ENCODE measurements at places on chromosomes 13 and 19.

DNA sequence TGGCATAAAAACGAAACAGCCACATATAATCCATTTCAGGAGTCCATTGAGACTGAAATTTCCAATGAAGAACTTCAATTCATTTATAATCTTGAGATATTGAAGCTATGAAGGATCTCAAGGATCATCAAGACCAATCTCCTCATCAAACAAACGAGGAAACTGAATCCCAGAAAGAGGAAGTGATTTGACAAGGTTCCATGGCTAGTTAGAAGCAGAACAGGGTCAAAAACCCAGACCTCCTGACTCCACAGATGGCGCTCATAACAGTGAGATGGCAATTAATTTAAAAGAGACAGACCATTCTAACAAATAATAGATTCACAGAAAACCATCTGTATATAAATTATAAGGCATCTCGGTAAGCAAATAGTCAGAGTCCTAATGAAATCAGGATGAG is 229.7 kb downstream of the KCTD12 start:
- DNase-seq: no peak

- no peak for DNase-seq
Measured at GRCh38 chr19:811506-812048, 10.2 kb downstream of the PLPPR3 start.

DNA sequence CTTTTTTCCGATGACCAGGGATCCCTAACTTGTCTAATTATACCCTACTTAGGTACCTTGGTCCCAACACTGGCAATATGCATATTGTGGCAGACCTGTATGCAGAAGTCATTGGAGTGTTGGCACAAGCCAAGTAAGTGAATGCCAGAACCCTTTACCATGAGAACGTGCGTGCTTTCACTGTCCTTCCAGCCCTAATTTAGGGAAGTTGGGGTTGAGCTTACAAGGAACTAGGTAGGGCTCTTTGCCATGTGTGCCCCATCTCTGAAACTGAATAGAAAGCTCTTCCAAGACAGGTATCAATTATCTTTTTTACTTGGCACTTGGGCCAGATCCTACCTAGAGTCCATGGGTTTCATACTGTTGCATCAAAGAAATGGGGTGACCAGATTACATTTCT is 93.2 kb downstream of the FRY start:
- no peak for DNase-seq

GRCh38 chr13:99555149-99555548 is 53.9 kb downstream of the TM9SF2 start:
- DNase-seq: no peak

DNA sequence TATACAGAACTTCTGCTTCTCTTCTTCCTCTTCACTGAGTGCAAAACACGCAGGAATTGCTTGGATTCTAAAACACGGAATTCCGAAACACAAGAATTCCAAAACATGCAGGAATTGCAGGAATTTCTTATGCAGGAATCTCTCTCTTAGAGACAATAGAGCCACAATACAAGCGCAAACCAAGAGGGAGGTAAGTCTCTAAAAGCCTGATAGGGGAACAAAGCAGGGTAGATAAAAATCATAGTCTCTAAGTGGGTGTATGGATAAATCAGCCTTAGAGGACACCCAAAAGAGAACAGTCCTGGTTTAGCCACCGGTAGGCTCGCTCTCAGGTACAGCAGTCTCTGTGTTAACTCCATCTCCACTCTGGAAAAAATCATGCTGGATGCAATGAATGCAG is 112.9 kb downstream of the LHFPL6 start:
- DNase-seq: no peak

GRCh38 chr13:36323951-36324566 is 22.1 kb downstream of the SPART start:
- no peak for DNase-seq

Measured in Jurkat, Clone E6-1 (cell line).